ENCODE measurements at places on chromosomes 6 and 20. TPM values are rescaled to one million over a fixed set of nuclear protein-coding genes. Genes with fewer than 3 reads are reported as not detected.

SLC22A3 gene
- 6.4 TPM for polyA plus RNA-seq

BPI gene
- polyA plus RNA-seq, result 0.32 TPM

PET117 gene
- 17.0 TPM for polyA plus RNA-seq

PPIL4 gene
- 66.2 TPM for polyA plus RNA-seq

SCRT2 gene
- polyA plus RNA-seq, result not detected

KIFC1 gene
- polyA plus RNA-seq, result 62.9 TPM

TAB2 gene
- polyA plus RNA-seq, result 98.7 TPM

DNA sequence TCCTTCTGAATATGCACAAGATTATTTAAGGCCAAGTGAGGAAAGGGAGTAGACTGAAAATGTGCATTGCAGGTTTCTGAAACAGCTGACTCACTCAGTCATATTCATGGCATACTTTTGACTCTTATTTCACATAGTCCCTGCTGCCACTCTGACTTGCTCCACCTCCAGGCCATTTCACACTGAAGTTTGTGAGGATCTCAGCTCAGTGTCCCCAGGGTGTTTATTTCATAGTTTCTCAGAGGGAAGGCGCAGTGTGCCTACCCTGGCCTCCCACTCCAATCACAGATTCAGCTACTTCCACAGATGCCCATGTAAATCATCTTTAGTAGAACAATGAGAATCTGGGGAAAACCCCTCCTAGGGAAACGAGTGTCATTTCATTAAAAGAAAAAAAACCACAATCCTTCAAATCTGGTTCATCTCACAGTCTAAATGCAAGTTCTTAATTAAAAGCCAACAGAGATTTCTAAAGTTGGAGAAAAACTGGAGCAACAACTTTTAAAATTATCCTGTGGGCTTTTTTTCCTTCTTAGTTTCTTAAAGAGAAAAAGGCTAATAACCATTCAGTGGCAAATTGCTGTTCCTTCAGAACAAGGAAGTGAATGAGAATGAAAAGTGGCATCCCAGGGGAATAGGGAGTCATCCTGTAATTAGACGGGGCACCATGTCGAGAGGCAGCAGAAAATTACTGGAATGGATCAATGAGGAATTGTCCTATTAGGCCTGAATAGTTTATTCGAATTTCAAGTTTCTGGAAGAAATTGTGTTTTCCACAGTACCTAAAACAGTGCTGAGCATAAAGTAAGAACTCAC lies 133.6 kb downstream of the TFAP2B start:
- no peak for DNase-seq

GRCh38 chr6:156928972-156929371 lies 151.8 kb downstream of the ARID1B start:
- no peak for DNase-seq

DNA sequence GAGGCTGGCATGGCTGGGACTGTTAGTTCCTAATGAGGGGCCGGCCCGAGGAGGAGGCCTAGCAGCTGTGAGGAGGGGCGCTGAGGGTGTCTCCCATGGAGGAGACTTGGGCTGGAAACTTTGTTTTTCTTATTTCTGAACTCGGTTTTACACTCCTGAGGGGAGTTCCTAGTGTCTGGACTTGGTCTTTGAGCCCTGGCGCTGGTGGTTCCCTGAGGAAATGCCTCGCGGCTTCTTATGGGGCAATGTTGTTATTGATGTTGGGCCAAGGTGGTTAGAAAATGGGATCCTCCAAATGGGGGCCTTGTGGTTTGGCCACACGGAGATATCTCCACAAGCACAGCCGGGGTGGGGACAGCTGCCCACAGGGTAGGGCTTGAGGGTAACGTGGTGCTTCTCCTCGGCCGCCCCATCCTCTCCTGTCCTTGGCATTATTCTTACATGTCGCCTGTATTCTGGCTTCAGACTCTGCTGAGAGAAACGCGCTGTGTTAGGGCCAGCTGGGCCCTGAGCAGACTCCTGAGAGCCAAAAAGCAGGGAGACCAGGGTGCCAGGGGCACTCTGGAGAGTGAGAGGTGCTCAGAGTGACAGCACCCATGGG lies 136.9 kb downstream of the FOXO3 start:
- DNase-seq, result no peak

DNA sequence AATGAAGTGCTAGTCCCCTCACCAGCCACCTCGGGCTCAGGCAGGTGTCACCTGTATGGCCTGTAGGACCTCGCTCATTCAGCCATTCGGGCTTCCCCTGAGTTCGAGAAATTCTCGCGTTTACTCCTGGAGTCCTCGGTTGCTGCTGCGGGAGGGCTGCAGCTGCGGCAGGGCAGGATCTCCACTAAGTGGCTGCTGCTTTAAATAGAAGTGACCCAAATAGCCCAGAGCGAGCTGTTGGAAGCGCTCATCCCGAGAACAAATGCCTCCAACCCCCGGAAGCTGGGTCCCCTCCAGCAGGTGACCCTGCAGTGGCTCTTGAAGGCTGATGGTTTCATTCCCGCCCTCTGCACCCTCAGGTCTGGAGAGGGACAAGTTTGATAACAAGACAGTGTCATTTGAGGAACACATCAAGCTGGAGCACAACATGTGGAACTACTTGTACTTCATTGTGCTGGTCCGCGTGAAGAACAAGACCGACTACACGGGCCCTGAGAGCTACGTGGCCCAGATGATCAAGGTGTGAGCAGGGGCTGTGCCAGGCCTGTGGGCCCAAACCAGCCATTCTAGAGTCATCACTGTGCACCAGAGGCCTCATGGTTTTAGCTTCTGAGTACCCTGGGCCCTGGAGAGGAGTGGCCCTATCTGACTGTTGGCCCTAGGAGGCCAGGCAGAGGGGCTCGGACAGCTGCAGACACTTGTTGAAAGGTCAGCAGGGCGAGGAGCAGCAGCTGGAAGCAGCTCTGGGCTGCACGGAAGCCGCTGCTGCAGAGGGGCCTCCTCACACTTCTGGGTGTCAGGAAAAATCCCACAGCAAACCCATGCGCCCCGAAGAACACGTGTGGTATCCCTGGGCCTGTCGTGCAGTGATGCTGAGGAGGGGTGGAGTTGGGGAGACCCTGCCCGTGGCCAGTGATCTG lies 18.1 kb downstream of the UQCC2 start:
- no peak for DNase-seq

- DNase-seq, result no peak
These were observed 20.3 kb downstream of the CITED2 start for GRCh38 chr6:139354189-139354588.

DNA sequence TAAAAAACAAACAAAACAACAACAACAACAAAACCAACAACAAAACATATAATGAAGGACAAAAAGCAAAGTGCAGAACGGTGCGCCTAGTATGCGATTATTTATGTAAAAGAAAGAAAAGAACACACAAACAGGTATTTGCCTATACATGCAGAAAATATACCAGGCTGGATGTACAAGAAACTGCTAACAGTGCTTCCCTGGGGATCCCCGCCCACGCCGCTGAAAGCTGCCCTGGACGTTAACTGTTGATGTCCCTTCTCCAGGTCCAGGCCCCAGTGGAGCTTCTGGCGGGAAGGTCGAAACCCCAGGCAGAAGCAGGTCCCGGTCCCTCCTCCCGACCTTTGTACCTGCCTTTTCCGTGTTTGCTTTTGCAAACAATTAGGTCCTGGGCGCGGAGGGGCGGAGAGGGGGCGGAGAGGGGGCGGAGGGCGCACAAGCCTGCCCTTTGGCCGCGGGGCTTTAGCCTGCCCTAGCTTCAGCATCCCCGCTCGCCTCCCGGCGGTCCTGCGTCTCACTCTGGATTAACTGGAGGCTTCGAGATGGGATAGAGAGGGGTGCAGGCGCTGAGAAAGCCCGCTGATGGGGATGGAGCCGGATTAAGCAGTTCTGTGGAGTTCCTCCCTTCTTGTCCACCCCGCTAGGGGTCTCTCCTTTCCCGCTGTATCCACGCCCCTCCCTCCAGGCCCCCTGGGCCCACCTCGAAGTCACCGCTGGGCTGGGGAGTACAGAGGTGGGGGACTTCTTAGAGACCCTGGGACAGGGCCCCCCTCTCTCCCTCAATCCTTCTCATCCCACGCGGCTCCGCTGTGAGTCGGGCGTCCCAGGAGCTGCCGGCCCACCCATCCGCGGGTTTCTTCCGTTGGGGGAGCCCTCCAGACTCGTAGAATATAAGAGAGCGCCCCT lies 8.2 kb upstream of the AHCY start:
- no peak for DNase-seq

- no peak for DNase-seq
These were observed 154.1 kb downstream of the MTFR2 start for GRCh38 chr6:136095986-136096385.

DNA sequence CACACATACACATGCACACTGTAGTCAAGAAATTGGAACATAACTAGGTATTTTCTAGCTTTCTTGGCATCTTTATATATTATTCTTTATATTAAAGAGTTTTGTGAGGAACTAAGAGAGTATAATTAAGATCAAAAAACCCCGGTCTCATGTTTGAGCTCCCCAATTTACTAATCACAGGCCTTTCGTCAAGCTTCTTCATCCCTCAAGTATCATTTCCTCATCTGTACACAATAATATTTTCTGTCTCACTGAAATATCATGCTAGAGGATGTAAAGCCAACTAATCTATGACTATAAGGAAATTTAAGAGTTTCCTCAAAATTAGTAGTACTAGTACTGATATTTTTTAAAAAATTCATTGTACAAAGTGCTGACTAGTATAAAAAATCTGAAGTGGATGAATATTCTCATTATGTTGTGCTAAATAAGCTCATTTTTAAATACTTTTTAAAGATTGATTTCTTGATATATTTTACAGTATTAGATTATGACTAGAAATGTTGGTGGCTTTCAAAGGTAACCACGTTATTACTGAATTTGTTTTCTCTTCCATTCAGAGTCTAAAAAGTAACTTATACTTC lies 28.0 kb downstream of the PEX3 start:
- no peak for DNase-seq

- DNase-seq, result no peak
These were observed 301.8 kb downstream of the TBC1D32 start for GRCh38 chr6:121032268-121033006.

DNA sequence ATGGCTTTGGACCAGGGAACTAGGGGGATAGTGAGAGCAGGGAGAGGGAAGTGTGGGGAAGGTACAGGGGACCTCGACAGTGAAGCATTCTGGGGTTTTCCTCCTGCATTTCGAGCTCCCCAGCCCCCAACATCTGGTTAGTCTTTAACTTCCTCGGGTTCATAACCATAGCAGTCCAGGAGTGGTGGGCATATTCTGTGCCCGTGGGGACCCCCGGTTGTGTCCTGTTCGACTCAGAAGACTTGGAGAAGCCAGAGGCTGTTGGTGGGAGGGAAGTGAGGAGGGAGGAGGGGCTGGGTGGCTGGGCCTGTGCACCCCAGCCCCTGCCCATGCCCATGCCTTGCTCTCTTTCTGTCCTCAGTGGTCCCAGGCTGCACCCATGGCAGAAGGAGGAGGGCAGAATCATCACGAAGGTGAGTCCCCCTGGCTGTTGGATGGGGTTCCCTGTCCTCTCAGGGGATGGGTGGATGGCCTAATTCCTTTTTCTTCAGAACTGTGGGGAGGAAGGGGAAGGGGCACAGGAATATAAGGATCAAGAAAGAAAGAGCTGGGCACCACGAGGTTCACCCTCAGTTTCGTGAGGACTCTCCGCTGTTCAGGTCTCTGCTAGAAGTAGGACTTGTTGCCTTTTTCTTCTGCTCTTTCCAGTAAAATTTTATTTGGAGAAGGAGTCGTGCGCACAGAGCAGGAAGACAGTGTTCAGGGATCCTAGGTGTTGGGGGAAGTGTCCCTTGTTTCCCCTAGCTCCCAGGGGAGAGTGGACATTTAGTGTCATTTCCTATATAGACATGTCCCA lies 4.2 kb downstream of the VEGFA start:
- no peak for DNase-seq

GRCh38 chr6:108896111-108896661 lies 48.0 kb downstream of the ARMC2 start:
- DNase-seq, result no peak
